Stimulated activated CD4-positive, alpha-beta T cell treated with anti-CD3 and anti-CD28 coated beads, Interleukin-12 subunit alpha, Interleukin-12 subunit beta, amount 100 ng/mL, for 4 hours (primary cell): ENCODE measurements at places on chromosomes 3 and 15.
A peak's percentile ranks its signal among the peaks of the same experiment; 100 is the strongest.

- no peak for DNase-seq
Measured at GRCh38 chr3:48320996-48321395, 12.5 kb downstream of the SPINK8 start.

DNA sequence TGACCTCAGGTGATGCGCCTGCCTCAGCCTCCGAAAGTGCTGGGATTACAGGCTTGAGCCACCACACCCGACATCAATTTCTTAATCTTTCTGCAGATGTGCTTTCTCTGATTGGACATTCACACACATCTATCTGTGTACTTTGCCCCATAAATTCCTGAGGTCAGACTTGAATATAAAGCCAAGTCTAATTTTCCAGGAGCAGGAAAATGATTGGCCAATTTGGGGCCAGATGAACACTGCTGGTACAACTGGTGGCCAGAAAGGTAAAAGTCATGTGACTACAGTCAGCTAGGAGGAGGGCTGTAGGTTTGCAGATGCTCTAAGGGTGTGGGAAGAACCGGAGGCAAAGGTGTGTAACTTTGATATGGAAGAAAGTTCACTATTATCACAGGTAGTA, 3.2 kb upstream of the RAD51 start:
- no peak for DNase-seq

GRCh38 chr3:189748046-189748445, 116.9 kb downstream of the TP63 start:
- DNase-seq: no peak

DNA sequence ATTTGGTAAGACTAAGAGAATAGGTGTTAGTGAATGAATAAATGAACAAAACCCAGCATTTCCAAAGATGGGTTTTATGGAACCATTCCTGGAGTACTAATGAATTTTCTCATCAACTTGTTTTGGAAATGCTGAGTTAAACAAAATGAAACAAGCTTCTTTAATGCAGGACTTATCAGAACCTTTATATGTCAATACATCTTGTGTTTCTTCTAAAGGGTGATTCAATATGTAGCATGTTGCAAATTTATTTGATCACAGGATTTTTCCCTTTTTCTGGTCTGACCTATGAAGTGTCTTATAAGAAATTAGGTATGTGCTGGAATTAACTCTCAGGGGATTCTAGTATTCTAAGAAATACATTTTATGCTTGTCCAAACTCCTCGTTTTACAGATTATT, 53.2 kb downstream of the EDEM1 start:
- no peak for DNase-seq

GRCh38 chr3:58639001-58639400, 27.6 kb downstream of the FAM3D start:
- DNase-seq: no peak

DNA sequence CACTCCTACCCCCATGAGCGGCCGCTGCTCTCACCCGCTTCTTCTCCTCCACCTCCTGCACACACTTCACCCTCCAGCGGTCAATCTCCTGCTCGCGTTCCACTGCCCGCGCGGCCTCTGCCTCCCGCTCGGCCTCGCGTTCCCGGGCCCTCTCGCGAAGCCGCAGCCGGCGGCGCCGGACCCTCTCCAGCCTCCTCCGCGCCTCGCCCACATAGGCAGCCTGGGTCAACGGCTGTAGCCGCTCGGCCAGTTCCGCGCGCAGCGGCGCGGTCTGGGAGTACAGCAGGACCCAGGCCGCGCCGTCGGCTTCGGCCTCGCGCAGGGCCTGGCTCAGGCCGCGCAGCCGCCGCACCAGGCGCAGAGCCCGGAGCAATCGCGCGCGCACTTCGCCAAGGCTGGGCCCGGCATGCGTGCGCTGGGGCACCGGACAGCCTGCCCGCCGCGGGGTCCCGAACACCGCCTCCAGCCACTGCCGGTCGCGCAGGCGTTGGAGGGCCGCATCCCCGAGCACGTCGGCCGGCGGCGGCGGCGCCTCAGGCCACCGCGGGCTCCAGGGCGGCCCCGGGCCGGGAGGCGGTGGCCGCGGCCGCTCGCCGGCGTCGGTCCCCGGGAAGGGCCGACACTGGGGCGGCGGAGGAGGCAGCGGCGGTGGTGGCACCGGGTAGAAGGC, 595 bp downstream of the PDCD7 start:
- DNase-seq: peak; percentile 3

- no peak for DNase-seq
Measured at GRCh38 chr3:73228437-73228836, 167.0 kb downstream of the EBLN2 start.

DNA sequence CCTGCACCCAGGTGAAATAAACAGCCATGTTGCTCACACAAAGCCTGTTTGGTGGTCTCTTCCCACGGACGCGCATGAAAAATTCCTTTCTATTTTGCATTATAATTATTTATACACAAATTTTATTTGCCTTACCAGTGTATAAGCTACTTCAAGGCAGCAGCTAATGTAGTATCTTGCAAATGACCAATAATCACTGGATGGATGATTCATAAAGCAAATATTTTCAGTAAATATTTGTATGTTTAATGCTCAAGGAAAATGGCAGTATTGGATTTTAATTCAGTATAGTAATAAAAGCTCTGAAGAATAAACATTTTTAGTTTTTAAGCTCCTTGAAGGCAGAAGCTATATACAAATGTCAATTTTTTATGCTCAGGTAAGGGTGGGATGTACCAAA, 158.7 kb upstream of the NANOGP8 start:
- DNase-seq: no peak

- no peak for DNase-seq
Measured at GRCh38 chr3:58104712-58105111, 96.5 kb downstream of the FLNB start.

DNA sequence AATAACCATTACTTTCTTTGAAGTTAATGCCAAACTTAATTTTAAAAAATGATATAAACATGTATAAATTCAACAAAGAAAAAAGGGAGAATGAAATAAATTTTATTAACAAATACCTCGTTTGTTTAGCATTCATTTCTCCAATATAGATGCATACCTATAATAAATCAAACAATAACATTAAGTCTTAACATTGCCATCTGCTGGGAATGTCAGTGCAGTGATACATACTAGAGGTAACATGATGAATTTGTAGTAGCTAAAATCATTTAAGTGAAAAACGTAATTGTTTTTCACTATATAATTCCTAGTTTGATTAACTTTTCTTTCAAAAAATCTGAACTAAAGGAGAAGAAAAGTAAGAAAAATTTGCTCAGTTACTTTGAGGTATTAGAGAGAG, 340.2 kb upstream of the CBLB start:
- no peak for DNase-seq

DNA sequence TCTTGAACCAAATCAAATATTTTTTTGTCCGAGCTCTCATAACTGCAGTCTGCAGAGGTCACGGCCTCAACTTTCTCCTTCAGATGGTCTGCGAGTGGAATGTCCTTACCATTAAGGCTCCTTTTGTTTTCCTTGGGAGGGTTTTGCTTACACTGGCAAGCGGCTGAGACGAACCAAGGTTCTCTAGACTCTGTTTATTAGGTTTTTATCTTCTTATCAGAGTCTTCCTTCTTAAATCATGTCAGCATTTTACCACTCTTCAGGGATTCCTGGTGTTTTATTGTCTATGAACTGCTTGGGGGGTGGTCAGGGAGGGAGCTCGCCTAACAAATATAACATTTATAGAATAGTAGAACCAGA, 773.7 kb upstream of the NR2F2 start:
- DNase-seq: no peak

GRCh38 chr3:152026033-152026556, 152.7 kb downstream of the SUCNR1 start:
- no peak for DNase-seq

DNA sequence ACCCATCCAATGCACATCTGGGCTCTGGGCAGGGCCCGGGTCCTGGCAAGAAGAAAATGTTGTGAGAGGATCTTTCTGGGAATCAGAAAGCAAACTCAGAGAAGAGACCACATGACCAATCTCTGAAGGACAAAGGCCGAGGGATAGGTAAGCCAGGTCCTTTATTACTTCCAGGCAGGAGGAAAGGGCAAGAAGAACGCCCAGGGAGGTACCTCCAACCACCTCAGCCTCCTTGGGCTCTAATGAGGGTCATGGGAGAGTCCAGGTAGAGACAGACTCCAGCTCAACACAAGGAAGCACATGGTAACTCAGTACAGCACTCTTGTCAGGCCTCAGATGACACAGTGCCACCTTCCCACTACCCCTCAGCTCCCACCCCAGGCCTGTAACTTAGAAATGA, 26.0 kb downstream of the ZNF445 start:
- DNase-seq: no peak

DNA sequence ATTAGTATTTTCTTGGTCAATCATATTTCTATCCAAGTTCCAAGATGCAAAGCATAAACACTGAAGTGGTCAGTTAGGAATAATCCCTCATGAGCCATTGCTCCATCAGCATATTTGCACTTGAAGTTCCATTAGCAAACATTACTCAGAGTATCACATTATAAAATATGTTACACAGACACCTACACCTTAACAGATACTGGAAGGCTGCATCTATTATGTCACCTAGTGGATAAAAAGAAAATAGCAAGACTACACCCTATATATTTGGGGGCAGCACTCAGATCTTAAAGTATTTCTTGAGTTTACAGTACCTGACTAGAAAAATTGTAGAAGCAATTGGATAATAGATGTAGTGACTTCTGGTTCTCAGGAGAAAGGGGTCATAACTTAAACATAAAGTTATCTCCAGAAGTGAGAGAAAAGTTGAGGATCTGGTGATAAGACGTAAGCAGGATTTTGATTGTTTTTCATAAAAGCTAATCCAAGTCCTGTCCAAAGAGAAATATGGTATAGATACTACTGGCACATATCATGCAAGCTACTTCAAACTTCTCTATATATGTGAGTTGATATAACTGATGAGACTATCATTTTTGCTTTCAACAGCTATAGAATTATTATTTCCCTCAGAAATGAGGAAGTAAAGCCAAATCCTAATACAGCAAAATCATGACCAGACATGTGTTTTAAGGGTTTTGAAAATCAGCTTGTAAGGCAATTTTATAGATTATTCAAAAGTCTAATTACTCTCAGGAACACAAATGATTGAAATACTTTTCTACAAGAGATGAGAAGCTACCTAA, 422.2 kb downstream of the GBE1 start:
- DNase-seq: no peak

GRCh38 chr3:99783011-99783573, 34.6 kb upstream of the CMSS1 start:
- no peak for DNase-seq

- DNase-seq: no peak
Measured at GRCh38 chr3:134222835-134223234, 27.8 kb downstream of the RYK start.

- DNase-seq: no peak
Measured at GRCh38 chr15:65939901-65940617, 70.8 kb downstream of the RAB11A start.

- no peak for DNase-seq
Measured at GRCh38 chr15:45441686-45442085, 63.3 kb upstream of the GATM start.

DNA sequence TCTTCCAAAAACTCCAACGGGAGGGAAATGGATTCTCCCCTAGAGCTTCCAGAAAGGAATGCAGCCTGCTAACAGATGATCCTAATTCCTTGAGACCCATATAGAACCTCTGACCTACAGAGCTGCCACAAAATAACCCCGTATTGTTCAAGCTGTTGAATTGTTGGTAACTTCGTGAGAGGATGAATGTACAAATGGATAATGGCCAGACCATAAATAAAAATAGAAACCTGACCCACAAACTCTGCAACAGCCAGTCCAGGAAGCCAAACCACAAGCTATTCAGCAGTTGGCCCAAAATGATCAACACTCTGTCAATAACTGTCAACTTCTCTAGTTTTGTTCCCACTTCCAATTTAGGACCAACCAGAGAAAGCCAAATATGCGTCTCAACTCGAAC, 414.0 kb upstream of the ZNF717 start:
- no peak for DNase-seq

DNA sequence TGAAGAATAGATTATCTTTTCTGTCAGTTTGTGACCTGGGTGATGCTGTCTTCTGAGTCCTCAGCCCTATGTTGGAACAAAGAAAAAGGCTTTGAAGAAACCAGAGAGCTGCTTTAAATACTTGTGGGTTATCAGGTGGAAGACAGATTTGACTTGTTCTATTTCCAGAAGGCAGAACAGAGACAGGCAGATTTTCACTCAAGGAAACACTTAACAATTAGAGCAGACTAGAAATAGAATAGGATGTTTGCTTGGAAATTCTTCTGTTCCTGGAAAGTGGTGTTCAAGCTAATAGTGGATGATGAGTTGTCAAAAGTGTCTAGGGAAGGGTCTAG, 219.4 kb downstream of the UBE2E2 start:
- DNase-seq: no peak

DNA sequence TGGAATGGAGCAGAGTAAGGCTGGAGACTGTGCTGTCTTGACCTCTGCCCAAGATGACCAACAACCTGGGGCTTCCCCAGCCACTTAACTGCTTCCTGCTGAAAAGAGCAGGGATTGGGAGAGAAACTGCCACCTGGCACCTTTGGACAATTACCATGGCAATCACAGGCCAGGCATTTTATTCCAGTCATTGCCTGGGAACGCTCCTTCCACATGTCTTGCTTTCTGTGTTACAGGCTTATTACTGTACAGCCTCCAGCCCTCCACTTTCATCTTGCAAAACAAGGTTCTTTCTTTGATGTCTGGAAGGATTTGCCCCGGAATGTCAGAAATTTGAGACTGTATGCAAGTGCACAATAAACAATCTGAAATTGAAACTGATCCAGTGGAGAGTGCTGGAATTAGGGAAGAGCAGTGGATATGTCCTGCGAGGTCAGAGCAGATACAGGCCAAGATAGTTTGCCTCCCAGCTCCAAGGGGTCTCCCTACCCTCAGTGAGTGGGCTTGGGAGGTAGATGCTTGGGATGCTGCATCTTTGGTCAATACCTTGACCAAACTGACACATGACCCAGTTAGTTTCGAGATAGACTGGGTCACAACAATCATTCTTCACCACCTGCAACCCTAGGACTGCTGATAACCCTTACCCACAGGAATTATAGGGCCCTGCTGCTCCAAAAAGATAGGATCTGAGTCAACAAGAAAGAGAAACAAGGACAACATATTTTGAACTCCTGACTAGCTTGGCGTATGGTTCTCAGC, 2.7 kb downstream of the PPP1R14D start:
- no peak for DNase-seq

- no peak for DNase-seq
Measured at GRCh38 chr3:156472150-156472549, 82.8 kb downstream of the SSR3 start.

- no peak for DNase-seq
Measured at GRCh38 chr15:39947401-39948197, 13.7 kb downstream of the EIF2AK4 start.
